ENCODE measurements at places on chromosomes 11 and 22.
A peak's percentile ranks its signal among the peaks of the same experiment; 100 is the strongest.

GRCh38 chr11:12666915-12667314 is 7.3 kb upstream of the TEAD1 start:
- DNase-seq, result no peak

DNA sequence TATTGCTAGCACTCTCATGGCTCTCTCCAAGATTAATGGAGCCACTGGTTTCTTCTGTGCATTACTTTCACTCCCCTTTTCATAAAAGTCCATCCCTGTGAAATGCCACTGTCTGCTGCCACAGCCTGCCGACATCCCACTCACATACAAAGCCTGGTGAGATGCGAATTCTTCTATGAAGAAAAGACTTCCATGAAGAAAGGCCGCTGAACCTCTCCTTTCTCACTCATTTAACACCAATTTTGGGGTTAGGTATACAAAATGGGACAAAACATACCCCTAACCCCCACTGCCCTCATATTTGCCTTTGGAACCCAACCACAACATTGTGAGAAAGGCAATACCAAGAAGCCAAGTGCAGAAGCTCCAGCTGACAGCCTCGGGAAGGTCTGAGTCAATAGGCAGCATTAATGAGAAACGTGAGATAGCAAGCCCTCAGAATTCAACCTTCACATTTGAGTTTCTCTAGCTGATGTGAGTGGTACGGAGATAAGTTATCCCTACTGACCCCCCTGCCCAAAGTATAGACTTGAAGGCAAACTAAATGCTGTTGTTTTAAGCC is 156.4 kb downstream of the ATG16L2 start:
- no peak for DNase-seq

GRCh38 chr22:45240810-45241631 is at the start of gene KIAA0930:
KIAA0930 (minus strand) TSS chr22:45240894; CDS start chr22:45240703, 191 bp downstream.
- DNase-seq, result peak; percentile 77

DNA sequence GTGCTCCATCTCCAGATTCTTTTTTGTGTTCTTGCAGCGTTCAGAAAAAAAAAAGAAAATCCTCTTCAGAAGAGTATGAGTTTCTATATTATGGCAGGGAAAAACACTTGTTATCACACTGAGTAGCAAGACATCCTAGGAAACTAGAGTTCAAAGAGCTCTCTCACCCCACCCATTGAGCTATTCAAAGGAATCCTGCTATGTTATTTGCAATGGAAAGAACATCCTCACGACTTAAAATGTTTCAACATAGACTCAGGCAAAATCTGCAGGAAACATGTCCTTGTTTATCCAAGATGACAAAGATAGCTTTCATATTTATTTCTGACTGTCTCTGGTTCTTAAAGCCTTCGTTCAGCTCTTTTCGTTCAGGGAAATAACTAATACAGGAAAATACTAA is 331.6 kb upstream of the ANO5 start:
- no peak for DNase-seq

GRCh38 chr11:73147771-73148681 is 5.9 kb upstream of the FCHSD2 start:
- DNase-seq, result peak; percentile 58

DNA sequence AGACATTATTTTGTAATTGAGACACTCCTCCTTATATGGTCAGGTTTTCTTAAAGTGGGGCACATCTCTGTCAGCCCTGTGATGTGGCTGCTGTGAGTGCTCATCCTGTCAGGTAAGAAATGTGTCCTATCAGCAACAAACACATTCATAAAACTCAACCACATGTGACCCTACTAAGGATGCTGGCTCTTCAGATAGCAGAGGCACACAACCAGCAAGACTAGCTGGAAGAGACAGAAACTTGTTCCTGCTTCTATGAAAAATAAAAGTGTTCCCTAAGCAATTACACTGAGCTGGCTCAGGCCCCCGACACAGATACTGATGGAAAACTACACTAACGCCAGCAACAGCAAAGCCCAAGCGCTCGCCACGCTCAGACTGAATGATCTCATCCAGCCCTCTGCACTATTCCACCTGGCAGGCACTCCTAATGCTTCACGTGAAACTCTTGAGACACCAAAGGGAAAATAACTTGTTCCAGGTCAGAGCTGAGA is 49.8 kb upstream of the CYP2D6 start:
- no peak for DNase-seq

DNA sequence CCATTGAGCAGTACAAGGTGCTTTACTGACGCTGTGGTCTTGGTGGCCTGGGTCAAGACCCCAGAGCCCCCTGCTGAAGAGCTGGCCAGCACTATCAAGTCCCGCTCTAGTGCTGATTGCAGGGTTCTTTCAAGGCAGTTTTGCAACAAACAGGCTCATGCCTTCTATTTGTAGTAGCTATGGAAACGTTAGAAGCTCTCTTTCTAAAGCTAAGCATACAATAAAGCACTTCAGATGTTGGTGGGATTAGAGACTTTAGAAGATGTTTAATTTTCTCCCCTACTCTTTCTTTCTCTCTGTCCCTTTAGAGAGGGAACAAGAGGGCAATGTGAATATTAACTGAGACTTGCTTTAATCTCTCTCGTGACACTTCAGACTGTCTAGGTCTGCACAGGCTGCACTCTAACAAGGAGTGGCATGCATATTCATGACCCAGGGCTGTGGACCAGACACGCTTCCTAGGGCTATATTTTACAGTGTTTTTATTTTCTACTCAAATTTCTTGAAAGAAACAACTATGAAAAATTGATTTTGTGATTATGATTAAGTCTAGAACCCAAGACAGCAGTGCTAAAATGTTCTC is 138.6 kb downstream of the WNT7B start:
- DNase-seq, result no peak

DNA sequence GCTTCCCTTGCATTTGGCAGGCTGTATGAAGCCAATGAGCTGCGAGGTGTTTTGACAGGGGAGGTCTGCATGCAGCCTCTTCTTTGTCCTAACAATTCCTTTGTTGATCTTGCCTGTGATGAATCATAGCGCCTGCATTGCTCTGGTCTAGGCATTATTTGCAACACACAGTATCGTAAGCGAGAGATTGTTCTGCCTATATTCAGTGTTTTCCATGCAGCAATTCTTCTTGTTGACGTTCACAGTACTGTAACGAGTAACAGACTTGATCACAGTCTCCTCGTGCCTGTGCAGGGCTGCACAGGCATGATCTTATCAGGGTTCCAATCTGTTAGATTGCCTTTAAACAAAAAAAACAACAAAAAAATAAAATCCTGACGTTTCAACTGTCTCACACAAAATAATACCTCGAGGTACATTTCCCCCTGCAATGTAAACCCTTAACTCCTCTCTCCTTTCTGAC is 13.9 kb upstream of the ADSL start:
- no peak for DNase-seq

DNA sequence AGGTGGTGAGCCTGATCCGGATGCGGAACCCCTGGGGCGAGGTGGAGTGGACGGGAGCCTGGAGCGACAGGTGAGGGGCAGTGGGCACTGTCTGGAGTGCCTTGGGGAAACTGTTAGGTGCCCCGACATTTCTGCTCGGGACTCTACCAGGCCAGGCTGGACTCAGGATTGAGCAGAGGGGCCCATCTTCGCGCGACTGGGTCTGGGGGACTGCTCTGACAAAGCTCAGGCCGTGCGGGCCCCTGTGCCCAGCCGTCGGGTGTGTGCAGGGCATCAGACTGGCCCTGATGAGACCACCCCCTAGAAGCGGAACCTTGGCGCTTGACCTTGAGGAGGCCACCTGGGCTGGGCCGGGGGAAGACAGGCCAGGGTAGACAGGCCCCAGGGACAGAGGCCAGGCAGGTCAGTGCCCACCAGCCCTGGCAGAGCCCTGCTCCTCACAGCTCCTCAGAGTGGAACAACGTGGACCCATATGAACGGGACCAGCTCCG is 6.3 kb downstream of the CAPN1 start:
- DNase-seq, result no peak

DNA sequence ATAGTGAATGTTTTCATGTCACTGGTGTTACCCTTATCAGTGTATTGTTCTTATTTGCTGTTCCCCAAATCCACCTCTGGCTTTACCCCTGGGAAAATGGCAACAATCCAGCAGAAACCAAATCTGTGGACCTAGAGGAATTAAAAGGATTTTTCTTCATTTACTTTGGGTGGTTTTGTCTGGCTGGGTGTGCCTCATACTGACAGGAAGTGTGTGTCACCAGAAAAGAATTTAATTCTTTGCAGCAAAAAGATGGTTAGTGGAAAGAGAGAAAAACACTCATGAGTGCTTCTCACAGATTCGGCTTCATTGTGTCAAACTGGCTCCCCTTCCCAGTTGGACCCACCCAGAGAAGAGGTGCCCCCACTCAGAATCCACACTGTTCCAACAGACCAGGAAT is 38.9 kb downstream of the FZD4 start:
- no peak for DNase-seq

GRCh38 chr11:133895061-133895479 is 49.8 kb upstream of the SPATA19 start:
- DNase-seq, result peak; percentile 43

GRCh38 chr22:36325154-36326031 is 62.4 kb downstream of the MYH9 start:
- no peak for DNase-seq

- DNase-seq, result no peak
Measured at GRCh38 chr11:111459506-111460270, 52.5 kb downstream of the BTG4 start.

- no peak for DNase-seq
Measured at GRCh38 chr11:113148652-113149051, 165.7 kb upstream of the TTC12 start.

- DNase-seq, result peak; percentile 45
Measured at GRCh38 chr11:102047305-102047924, at the start of gene CFAP300. CFAP300 (plus strand) TSS chr11:102047437; CDS start chr11:102047471, 34 bp downstream.

DNA sequence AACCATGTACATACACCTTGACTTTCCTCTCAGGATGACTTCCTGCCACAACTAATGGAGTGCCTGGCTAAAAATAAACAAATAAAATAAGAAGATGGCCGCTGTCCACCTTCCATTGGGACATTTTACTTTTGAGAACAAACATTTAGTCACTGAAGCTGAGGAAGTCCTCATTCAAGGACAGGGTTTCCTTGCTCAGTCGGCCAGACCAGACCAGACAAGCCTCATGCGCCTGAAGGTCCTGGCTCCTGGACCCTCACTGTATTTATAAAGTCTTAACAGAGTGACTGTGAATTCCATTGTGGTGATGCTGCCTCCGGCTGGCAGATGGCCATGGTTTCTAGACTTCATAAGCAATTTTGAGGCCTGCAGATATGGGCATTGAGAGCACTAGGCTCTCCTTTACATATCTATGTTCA is 114.5 kb downstream of the MAML2 start:
- DNase-seq, result no peak

DNA sequence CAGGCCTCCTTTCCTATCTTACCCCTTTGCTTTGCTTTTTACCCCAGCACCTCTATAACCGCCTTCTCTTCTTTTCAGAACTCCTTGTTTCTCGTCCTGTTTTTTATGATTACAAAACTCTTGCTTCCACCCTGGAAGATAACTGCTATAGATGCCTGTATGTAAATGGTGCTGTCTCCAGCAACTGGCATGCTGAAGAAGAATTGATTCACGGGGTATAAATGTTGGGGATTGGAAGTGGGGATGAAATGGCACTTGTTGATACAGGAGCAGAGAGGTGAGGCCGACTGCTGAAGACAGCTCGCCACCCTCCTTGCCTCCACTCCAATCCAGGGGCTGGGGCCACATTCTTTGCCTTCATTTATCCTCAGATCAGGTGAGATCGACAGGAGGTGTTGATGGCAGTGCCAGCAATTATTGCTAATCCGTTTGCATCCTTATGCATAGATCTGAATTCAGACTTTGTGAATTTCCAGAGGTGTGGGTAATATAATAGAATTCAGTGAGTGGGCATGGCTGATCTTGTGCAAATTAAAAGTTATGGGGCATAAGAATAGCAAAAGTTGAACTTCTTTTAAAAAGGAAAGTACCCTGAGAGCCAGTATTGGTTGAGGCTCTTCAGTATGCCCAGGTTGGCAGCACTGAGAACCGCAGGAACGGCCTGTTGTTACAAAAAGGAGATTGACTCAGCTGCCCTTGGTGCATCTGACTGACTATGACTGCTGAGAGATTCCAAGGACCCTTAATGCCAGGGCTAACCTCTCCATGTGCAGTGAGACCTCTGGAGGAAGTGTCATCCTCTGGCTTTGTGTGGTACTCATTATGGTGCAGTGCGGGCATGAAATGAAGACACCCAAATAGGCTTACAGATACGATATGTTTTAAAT is 5.3 kb downstream of the NEAT1 start:
- DNase-seq, result no peak

GRCh38 chr11:106092446-106092845 is 15.0 kb downstream of the AASDHPPT start:
- DNase-seq, result no peak

DNA sequence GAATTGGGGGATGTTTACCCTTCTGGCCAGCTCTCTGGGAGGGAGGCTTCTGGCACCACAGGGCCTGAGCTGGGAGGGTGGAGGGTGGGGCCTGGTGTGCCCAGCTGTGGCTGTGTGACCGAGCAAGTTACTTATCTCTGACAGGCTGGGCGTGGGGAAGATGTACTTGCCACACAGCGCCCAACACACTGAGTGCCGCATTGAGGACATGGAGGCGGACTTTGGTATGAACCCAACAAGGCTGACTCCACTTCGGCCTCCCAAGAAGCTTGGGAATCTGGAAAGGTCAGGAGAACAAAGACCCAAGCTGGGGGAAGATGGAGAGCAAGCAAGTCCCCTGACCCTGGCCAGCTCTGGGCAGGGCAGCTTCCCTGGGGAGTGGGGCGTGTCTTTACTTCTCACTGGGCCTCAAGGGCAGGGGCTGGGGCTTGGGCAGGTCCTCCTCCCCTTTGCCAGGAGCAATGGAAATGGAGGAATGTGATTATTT is 2.4 kb upstream of the MGAT3 start:
- DNase-seq, result no peak

- DNase-seq, result no peak
Measured at GRCh38 chr11:96964661-96965060, 574.8 kb downstream of the JRKL start.

DNA sequence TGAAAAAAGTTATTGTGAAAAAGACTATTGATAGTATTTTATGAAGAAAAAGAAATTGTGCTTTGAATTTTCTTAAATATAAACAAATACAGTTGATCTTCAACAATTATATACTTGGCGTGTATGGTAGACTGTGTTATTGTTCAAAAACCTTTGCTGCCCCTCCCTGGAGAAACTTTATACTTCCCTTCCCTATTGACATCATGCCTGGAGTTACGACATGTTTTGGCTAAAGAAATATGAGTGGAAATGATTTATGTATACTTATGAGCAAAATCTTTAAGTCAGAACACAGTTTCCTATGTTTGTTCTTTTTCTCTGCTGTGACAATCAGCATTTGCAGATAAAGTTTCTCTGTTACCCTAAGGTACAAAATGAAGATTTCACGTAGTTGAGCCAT is 243.8 kb downstream of the TMEM135 start:
- DNase-seq, result no peak

DNA sequence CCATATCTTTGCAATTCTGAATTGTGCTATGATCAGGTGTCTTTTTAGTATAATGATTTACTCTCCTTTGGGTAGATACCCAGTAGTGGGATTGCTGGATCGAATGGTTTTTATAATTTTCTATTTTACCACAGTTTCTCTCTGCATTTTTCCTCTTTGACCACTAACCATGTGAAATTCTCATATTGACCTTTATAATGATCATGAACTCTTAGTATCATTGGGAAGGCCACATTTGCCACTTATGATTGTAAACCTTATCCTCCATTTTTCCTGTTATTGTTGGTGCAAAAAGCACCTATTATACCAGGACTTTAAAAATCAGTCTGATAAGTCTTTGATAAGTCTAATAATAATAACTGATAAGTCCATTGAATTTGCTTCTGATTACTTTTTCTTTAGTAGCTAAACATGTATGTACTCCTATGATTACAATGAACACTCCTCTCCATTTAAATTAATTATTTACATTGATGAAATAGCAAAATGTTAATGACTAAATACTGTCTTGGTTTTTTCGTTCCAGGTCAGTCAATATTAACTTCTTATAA is 9.6 kb downstream of the NEAT1 start:
- DNase-seq, result no peak

Measured in GM06990 (cell line).